ENCODE measurements at places on chromosomes 1 and 21.
A peak's percentile ranks its signal among the peaks of the same experiment; 100 is the strongest.

GRCh38 chr1:220221670-220222069, 50.6 kb downstream of the RAB3GAP2 start:
- DNase-seq = no peak

- DNase-seq = no peak
These were observed 226.9 kb downstream of the TGFB2 start for GRCh38 chr1:218572050-218572449.

DNA sequence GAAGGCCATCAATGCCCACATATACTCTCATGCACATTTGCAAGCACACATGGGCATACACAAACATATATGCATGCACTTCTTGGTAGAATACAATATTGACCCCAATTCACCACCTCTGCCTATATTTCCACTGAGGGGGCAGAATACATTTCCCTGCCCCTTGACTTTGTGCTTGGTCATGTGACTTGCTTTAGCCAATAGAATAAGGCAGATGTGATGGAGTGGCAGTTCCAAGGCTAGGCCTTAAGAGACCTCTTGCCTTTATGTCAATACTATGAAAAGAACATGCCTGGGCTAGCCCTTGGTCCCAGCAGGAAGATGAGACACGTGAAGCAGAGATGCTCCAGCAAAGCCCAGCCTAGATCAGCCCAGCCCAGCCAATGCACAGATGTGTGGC, 66.0 kb upstream of the GRIK3 start:
- no peak for DNase-seq

DNA sequence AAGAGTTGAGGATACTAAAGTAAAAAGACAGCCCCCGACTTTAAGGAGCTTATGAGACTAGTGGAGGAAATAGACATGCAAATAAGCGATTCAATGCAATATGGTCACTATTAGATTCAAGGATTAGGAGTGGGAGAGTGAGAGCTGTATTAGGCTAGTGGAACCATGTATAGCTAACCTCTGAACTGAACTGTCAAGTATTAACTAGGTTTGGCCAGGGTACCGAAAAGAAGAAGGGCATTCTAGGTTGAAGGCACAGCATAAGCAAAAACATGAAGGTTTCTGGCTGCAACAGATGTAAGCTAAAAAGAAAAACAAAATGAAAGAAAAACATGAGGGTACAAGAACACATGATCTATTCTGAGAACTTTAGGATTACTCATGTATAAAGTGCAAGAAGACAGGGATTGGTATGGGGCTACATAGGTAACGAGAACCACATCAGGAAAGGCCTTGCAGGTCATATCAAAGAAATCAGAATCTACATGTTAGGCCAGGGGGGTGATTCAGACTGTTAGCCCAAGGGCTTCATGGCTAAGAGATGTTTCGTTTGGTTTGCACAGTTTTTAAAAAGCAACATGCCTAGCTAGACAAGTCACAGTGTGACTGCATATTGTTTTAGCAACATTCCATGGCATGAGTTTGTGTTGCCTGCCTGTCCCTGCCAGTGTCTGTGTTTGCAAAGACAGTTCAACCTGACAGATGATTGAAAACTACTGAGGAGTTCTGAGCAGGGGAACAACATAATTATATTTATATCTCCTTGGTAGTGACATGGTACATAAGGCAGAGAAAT, 54.4 kb upstream of the HAO2 start:
- no peak for DNase-seq

DNA sequence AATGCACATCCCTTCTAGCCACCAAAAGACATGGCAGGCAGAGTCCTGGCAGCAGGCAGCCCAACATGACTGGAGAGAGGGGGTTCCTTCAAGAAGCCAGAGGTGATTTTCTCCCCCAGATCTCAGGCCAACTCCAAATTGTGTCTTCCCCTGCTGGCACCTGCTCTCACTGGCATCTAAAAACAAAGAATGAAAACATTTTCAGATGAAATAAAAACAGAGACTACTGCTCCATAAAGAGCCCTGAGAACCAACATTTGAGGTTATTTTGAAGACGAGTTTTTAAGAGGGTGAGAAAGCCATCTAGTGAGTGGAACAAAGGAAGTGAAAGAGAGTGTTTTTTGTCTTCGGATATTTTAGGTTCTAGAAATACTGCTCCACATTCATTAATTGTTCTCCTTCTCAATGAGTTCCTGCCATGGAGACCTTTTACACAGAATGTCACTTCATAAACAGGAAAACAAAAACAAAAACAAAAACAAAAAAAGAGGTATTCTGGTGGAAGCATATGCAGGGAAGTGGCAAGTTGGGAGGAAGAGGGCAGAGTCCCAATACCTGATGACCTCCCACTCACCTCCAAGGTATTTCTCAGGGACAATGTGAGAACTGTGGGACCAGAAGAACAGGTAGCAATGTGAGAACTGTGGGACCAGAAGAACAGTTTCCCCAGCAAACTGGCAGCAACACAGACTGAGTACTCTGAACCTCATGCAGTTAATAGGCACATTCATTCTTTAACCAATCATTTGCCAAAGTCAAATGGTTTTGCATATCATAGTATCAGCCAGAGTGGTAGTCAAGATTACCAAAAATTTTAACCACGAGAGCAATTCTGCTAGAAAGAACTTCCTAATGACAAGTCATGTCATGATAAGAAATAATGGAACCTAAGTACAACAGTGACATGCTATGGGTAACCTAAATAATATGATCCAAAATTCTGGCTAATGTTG, 50.0 kb downstream of the KIAA0319L start:
- no peak for DNase-seq

DNA sequence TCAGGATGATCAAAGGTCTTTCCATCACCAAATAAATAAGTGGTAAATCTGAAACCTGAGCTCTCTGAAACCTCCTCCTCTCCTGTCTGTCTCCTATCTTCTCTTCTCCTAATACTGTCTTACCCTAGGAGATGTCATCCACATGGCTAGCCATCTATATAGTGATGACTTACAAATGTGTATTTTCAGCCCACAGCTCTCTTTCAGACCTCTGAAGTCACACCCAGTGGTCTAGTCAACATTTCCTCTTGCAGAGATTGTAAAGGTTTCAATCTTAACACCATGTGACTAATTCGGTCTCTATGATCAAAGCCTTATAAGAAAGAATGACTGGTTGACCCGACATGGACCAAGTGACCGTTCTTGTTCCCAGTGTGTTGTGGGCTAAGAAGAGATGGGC, 63.1 kb upstream of the DPT start:
- no peak for DNase-seq

- DNase-seq = no peak
These were observed 155.6 kb upstream of the NBPF11 start for GRCh38 chr1:148307583-148308185.

GRCh38 chr1:20735581-20736111, 3.1 kb upstream of the SH2D5 start:
- no peak for DNase-seq

DNA sequence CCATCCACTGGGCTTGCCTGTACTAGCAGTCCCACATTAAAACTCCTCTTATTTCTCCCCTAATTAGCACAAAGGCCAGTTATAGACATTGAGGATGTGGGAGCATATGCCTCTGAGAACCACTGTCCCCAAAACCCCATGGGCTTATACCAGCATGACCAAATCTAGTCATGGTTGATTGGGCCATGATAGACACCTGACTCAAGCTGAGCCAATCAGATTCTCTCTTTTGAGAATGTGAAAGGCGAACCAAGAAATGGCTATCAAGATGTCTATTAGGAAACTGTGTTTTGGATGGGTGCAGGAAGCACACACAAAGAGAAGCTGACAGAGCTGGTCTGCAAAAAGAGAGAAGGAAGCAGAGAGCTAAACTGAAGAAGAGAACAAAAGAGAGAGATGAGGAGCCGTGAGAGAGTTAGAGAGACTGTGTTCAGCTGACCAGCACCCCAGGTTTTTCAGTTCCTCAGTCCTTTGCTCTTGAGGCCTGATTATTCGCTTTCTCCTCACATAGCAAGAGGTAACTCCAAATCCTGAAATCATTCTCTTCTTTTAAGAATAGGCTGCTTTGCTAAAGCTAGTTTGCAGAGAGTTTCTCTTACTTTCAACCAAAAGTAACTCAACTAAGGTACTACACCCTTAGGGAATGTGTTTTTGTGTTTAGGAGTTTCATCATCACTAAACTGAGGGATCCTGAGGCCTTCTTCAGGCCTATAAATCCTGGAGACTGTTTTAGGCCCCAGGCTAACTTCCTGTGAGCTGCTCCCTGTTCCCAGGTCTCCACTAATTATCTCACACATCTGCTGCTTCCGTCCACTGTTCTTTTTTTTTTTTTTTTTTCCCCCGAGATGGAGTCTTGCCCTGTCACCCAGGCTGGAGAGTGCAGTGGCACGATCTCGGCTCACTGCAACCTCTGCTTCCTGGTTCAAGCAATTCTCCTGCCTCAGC, 7.9 kb upstream of the TIPRL start:
- DNase-seq = peak; percentile 9

DNA sequence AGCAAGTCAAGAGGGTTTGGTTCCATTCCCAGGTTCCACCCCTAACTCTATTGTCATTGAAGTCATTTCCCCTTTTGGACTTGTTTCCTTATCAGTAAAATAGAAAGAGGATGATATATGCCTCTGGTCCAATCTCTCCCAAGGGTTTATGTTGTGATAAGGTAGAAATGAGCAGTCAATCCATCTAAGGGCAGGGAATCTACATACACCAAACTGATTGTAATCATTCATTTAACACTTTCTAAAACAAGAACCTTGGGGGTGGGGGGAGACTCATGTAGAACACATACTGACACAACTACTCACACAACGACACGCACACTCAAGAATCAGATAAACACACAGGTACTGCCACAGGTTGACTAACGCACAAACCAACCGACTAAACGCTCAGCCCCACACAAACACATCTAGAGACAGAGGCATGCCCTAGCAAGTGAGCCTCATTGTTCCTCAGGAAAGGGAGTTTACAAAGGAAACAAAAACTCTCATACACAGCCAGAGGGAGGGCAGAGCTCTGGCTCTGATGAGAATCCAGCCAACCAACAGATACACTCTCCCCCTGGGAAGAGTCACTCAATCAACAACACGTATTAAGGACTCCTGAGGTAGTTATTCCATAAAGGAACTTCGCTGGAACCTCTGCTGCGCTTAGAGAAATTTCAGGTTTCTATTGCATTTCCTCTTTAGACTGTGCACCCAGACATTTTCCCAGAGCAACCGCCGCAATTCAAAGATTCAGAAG, 1.0 kb downstream of the F11R start:
- no peak for DNase-seq

DNA sequence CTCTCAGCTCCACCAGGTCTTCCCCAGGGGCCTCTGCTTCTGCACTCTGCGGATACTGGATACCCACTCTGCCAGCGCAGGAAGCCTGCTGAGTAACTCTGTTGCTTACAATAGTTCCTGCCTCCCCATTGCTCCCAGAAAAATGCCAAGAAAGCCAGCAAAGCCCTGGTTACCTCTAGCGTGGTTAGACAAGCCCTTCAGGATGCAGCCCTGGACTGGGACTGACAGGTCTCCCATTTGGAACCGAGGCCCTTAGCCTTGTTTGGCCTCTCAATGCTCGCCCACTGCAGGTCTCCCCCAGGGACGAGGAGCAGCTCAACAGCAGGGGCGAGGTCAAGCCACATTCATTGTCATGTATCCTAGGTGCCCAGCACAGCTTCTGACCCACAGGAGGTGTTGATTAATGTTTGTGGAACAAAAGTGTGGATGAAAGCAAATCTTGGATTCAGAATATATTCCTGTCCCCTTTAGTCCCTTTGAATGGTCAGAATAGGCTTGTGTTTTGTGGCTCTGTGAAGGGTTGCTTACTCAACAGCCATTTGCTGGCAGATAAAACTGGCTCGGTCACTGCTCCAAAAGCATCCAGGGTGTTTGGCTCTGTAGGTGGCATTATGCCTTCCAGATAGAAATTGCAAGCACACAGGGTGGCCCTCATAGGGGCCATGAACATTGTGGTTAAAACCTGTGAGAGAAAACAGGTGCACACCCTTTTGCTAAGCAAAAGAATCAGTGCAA, 58.9 kb downstream of the C1orf198 start:
- DNase-seq = no peak

GRCh38 chr1:54866801-54867716, 19.9 kb downstream of the DHCR24 start:
- DNase-seq = no peak

DNA sequence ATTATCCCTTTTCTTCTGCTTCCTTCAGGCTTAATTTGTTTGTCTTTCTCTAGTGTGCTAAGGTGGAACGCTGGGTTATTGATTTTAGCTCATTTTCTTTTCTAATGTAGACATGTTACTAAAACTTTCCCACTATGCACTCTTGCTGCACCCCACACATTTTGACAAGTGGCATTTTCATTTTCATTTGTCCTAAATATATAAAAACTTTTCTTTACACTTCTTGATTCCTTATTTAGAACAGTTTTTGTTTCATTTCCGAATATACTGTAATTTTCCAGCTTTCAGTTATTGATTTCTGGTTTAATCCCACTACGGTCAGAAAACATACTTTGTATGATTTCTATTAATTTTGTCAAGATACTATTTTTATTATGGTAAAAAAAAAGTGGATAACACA, 25.3 kb downstream of the SH3BP5L start:
- DNase-seq = no peak

- DNase-seq = no peak
These were observed 95.4 kb upstream of the CLDN14 start for GRCh38 chr21:36575306-36575705.

- DNase-seq = peak; percentile 29
These were observed 322.8 kb downstream of the PAPPA2 start for GRCh38 chr1:176785791-176786190.

- DNase-seq = no peak
These were observed 13.6 kb downstream of the PCNX2 start for GRCh38 chr1:233281711-233282581.

- DNase-seq = no peak
These were observed 124.6 kb upstream of the KRTAP19-8 start for GRCh38 chr21:31162827-31163226.

DNA sequence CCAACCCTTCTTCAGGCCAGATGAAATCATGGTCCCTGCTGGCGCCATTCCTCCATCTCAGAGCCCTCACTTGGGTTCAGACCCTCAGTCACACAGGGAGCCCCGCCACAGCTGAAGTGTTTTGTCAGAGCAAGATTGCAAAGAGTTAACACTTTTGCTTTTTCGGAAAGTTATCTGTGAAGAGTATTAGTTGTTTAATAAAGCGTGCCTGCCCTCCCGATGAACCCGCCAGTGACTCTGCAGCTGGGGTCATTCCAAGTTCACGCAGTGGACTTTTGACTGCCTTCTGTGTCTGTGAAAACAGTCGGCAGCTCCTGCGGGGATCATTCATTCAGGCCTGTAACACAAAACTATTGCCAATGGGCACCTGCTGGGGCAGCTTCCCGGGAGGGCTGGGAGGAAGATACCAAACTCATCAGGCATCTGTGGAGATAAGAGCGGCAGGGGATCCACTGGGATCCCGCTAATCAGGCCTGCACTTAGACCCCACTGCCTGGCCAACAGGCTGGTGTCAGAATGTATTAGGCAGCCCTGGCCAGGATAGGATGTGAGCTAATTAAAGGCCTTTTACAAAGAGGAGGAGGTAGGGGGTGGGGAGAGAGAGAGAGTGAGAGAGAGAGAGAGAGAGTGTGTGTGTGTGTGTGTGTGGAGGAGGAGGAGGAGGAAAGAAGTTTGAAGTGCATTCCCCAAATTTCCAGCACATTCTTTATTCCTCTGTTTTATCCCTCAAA, 184.5 kb downstream of the DHRS3 start:
- DNase-seq = no peak

- no peak for DNase-seq
These were observed 5.4 kb downstream of the ARTN start for GRCh38 chr1:43938892-43939587.
